ENCODE measurements at places on chromosomes 16 and 17.

GRCh38 chr16:58085171-58085570, 44.0 kb downstream of the CFAP20 start:
- DNase-seq, result no peak

DNA sequence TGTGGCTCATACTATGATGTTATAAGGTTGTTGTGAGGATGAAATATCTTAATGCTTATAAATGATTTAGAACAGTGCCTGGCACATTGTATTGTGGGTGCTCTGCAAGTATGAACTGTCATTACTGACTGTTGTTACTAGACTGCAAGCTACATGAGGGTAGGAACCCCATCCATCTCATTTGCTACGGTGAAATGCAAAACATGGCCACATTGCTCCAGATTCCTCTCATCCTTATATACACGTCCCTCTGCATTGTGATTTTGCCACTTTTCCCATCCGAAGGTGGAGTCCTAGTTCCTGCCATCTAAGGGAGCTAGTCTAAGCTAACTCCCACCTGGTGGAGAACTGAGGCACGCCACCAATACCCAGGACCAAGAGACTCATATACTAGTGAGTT, 29.8 kb downstream of the HSBP1 start:
- DNase-seq, result no peak

DNA sequence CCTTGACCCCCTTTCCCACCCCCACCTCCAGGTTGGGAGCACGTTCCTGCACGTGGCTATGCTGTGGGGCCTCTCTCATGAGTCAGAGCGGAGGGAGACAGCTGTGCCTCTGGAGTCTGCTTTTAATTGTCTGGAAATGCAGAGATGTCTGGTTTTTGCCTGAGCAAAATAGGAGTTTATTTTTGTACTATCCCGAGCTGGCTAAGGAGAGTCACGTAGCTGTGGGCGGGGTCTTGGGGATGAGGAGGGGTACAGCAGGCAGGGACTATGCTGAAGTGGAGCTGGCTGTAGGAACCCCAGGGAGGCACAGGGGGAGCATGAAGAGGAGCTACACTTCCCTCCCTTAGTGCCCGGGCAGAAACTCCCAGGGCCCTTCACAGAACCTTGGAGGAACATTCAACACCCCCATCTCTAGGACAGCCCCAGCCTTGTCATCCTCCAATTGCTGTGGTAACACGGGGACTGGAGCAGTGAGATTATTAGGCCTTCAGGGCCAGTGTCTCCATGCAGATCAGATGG, 44.7 kb upstream of the LGALS9 start:
- DNase-seq, result no peak

DNA sequence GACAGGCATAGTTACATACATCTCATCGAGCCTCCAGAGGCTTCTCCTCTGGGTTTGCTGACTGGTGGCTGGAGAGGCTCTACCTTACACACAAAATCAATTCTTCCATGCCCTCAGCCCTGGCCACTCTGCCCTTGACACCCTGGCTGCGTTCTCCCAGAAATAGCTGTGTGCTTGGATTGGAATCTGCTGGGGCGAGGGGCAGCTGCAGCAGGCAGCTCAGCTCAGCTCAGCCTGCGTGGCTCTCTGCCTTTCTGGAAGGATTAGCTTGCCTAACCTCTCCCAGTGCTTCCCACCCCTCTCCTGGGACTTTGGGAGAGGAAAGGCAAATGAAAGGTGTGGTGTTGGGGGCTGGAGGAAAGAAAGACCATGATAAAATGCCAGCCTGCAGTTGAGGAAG, 216.1 kb downstream of the ENGASE start:
- no peak for DNase-seq

DNA sequence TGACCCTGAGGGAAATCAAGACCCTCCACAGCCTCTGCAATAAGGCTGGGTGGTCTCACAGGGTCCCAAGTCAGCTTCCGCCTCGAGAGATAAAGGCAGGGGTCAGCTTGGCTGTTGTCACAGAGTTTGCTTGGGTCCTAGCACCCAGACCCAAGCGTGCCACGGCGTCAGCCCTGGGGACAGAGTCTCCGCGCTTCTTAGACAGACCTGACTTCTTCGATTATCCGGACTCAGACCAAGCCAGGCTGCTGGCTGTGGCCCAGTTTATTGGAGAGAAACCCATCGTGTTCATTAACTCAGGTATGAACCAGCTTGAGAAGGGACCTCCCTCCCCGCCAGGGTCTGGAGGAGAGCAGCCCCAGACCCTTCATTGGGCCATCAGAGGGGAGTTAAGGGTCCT, 588 bp downstream of the C16orf92 start:
- no peak for DNase-seq

GRCh38 chr16:372302-372983, 2.1 kb upstream of the MRPL28 start:
- DNase-seq, result no peak

GRCh38 chr17:10352893-10353292, 19.9 kb downstream of the MYH13 start:
- DNase-seq, result no peak

- no peak for DNase-seq
Observed at GRCh38 chr17:71872843-71873485, 247.9 kb upstream of the SOX9 start.
